ENCODE measurements at places on chromosomes 5 and 9. TPM values are rescaled to one million over a fixed set of nuclear protein-coding genes. Genes with fewer than 3 reads are reported as not detected.

DNA sequence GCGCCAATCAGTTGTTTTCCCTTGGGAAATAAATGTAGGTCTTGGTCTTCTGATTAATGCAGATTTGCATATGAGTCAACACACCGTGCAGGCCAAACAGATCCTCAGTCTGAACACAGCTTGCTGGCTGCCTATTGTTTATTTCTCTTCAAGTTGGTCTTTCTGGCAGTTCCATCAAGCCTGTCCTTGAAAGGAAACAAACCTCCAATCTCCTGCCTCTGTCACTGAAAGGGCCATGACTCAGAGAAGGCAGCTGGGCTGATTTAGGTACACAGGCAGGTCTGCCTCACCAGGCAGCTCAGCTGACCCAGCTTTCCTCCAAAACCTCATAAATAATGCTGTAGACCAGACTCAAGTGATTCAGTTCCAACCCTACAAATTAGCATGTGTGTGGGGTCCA lies 175.9 kb downstream of the MAN2A1 start:
- no peak for DNase-seq

DNA sequence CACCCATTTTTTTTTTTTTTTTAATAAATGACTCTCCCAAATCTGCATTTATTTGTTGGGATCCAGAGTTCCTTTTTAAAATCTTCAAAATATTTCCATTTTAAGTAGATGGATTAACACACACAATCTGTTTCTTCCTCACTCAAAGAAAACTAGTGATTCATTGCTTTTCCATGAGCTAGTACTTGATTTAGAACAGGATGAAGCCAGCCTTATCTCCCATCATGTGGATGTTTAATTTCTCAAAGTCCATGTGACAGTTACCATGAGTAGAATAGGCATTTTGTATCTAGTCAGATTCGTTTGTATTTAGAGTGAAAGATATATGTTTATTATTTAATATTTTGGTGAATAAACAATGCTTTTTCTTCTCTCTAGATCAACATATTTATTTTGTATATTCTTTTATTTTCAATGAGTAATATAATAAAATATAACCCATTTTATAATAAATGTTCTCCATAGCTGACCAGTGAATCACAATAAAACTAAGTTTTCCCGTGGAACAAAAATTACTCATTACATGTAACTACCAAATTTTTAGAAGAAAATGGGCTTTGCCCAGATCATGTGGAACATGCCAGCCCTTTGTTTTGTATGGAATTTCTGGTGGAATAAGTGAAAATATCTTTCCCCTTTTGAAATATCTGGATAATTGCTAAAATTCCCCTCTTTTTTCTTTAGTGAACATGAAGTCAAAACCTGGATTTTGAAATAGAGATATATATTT lies 54.9 kb upstream of the RPS23 start:
- DNase-seq: no peak

The RGS7BP gene
- not detected for total RNA-seq

The NSMF gene
- total RNA-seq: 77.7 TPM

DNA sequence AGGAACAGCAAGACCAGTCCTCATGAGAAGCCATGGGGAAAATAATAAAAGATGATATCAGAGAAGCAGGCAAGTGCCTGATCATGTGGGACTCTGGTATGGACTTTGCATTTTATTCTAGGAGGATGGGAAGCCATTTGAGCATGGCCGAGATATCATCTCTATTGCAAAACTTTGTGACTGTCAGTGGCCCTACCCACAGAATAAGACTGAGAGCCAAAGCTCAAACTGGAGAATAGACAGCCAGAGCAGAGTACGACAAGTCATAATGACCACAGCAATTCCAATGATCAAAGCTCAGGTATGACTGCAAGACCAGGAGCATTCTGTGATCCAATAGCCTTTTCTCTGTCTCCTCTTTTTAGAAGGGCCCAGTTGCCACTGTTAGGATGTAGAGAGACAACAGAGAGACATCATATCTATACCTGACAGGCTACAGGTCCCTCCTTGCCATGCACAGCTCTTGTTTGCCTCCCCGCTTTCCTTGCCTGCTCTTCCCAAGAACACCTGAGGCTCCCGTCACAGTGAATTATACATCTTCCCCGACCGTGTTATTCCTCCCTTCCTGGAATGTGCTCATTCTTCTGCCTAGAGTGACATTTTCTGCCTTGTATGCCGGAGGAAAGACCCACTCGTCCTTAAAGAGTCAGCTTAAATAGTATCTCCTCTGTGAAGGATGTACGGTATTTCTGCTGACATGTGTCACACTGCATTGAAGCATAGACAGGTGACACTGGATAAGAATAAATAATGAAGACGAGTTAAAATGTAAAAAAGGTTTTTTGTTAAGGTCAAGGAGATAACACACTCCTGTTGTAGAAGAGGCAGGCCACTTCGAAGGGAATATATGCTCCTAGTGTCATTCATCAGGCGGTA lies 248.7 kb upstream of the MAP3K1 start:
- no peak for DNase-seq

The CDC20B gene
- total RNA-seq: not detected

The SLC6A18 gene
- total RNA-seq: not detected

GRCh38 chr5:117889596-117889995 lies 1098.8 kb downstream of the DTWD2 start:
- DNase-seq: no peak

DNA sequence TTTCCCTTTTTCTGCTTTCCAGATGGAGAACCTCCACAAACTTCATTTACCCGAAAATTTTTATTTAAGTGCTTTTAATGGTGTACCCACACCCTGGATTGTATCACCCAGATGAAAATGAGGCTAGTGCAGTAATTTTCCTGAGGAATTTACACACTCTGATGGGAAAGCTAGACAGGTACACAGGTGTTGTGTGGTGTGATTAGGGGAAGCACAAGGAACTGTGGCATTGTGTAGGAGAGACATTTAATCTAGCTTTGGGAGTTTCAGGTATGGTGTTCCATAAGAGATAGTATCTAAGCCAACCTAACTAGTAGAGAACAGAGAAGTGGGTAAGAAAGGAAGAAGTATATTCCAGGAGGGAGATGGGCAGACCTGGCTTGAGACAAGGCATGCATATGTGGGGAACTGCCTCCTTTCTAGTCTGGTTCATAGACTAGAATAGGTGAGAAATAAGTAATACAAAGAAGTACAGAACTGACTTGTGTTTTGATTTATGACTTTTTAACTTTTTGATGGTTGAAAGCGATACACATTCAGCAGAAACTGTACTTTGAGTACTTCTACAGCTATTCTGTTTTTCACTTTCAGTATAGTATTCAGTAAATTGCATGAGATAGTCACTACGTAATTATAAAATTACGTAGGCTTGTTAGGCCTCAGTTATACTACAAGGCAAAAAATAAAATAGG lies 22.9 kb upstream of the ROPN1L start:
- no peak for DNase-seq

The CCDC152 gene
- total RNA-seq: not detected

The PAIP1 gene
- total RNA-seq: 77.0 TPM

- no peak for DNase-seq
Observed at GRCh38 chr5:159206368-159206767, 3.0 kb downstream of the RNF145 start.

The ODF2 gene
- total RNA-seq: 36.0 TPM

GRCh38 chr5:124365361-124365801 lies 381.1 kb downstream of the ZNF608 start:
- DNase-seq: no peak

The LOX gene
- total RNA-seq: not detected

GRCh38 chr5:133041157-133041784 lies 10.5 kb upstream of the HSPA4 start:
- DNase-seq: no peak

The TAF11L8 gene
- total RNA-seq: not detected

DNA sequence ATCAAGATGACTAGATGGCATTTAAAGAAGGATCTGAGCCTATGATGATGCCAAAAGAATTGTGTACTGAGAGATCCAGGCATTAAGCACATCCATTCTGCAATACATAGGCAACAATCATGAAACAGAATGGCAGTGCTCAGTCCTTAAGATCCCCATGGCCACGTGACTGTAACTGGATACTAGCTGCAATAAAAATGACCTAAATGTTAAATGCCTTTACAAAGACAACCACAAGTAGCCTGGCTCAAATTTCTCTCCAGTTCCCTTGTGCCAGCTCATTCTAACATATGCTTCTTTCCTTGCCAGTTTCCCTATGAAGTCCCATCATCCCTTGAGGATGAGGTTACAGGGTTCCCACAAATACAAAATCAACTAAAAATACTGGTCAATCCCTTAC lies 148.3 kb upstream of the GHR start:
- no peak for DNase-seq

DNA sequence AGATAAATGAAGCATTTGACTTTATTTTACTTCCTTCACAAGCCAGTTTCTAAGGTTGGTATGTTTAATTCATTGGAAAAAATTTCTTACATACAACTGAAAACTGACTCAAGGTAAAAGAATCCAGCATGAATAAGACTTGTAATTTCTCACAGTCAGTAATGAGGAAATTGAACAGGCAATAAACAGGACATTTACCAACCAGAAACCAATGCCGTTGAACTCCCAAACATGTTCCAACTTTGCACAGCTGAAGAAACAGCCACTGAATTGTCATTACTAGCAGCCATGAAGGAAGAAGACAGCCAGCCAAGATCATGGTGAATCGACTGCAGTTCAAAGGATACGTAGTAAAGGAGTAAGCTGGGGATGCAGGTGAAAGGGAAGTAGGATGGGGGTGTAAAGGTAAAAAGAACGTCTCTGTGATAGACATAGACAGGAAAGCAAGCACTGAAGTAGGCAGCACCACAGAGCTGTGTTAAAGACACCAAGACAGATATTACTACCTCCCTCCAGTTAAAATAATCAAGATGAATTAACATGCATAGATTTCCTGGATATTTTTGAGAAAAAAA lies 21.3 kb upstream of the SLC12A2 start:
- no peak for DNase-seq

GRCh38 chr5:102596113-102596512 lies 97.3 kb upstream of the SLCO6A1 start:
- DNase-seq: no peak

All from HT-29 (cell line).